ENCODE measurements at places on chromosomes 4 and X.

- no peak for DNase-seq
Observed at GRCh38 chrX:74138943-74139342, 165.0 kb upstream of the ZCCHC13 start.

GRCh38 chr4:169677150-169677748 is 56.9 kb downstream of the CLCN3 start:
- no peak for DNase-seq

- DNase-seq: no peak
Observed at GRCh38 chr4:37665333-37666320, 20.5 kb downstream of the RELL1 start.

DNA sequence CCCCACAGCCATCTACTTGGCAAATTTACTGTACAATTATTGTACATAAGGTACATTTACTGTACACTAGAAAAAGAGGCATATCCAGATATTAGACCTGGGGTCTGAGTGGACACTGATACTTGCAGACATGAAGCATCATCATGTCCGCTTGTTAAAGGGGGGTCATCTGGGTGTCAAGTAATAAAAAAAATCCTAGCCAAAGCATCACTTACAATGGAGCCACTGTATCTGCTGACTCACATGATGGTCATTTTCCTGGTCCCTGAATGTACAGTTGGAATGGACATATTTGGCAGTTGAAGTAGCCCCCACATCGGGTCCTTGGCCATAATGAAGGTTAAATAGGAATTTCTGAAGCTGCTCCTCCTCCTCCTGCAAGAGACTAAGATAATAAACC is 228.8 kb downstream of the THOC2 start:
- DNase-seq: no peak

DNA sequence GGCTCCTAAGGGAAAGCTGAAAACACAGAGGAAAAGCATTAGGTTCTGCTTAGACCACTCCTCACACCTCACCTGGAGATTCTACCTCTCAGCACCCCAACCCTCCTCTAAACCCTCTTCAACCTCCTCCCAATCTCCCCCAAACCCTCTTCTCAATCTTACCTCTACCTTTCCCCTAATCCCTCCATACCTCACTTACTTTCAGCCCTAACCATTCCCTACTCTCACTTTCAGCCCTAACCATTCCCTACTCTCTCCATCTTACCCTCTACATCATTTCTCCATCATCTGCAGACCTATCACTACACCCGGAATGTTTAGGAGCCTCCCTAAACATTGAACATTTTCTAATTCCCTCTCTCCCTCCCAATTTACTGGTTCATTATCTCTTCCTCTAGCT is 3.5 kb downstream of the RTL3 start:
- DNase-seq: no peak

DNA sequence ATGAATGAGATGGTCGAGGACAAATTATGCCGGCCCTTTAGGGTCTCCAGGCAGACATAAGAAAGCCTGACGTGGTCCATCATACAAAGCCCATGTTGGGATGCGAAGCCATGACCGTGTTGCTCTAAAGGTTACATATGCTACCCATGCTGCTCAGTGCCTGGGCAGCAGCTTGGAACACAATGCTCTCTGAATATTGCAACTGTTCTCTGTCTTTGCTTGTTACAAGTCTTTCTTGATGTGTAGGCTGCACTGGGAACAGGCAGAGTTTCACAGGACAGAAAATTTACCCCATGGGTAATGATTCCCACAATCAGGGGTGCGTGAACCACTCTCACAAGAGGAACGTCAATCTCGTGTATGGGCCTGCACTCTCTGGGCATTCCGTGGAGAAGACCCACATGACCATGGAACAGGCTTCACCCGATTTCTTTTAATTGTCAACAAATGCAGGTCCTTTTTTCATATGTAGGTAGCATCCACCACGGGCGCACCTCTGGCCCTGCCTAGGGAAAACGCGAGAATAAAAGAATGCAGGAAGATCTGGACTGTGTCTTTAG is 66.3 kb downstream of the NBDY start:
- no peak for DNase-seq

- DNase-seq: no peak
Observed at GRCh38 chr4:16157609-16158503, 68.4 kb downstream of the TAPT1 start.

GRCh38 chrX:31209005-31209628 is 137.3 kb upstream of the FTHL17 start:
- no peak for DNase-seq

DNA sequence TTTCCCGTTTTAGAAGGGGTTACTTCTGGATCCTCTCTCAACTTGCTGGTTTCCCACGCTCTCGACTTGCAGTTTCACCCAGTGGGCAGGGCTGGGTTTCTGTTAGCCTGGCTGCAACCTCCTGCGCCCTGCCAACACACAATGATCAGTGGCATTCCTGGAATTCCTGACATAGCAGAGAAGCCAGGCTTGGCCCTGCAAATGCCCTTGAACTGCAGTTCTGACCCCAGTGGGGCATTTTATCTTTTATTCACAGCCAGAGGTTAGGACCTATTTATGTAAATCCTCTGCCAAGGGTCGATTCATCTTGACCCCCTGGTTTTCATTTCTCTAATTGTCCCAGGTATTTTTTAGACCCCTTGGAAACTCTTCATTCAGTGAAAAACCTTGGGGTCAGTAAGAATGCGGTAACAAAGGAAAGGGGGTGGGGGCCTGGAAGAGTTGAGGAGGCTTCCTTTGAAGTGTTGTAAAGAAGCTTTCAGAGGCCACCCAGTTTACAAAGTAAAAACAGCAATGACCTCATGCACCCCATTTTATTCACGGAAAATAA is 217.6 kb downstream of the ZNF674 start:
- no peak for DNase-seq

DNA sequence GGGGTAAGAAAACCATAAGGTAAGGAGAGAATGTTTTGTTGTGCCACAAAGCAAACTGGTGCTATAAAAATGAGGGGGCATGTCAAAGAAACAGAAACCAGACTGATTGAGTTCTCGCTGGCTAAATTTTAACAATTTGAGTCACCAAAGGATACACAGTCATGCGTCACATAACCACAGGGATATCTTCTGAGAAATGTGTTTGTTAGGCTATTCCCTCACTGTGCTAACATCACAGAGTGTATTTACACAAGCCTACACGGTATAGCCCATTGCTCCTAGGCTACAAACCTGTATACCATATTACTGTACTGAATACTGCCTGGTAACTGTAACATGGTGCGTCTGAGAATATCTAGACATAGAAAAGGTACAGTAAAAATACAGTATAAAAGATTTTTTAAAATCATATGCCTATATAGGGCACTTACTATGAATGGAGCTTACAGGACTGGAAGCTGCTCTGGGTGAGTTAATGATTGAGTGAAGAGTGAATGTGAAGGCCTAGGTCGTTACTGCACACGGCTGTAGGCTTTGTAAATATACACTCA is 50.1 kb downstream of the FBXW7 start:
- DNase-seq: peak; percentile 71

DNA sequence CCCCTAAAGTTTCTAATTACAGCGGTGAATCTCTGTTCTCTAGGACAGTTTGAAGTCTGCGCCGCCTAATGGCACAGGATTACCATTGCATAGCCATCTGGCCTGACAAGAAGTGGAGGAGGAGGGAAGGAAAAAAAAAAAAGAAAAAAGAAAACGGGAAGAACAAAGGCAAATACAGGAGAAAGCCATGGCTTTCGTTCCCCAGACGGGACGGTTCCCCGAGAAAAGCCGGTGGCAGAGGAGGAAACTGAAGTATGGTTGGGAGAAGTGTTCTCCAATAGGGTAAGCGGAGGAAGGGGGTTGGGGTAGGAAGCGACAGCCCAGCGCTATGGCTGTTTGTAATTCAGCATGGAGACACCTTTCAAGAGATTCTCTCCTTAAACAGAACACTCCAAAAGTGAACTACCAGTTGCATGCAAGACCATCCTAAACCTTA is 80.8 kb downstream of the HMGN5 start:
- peak; percentile 22 for DNase-seq

DNA sequence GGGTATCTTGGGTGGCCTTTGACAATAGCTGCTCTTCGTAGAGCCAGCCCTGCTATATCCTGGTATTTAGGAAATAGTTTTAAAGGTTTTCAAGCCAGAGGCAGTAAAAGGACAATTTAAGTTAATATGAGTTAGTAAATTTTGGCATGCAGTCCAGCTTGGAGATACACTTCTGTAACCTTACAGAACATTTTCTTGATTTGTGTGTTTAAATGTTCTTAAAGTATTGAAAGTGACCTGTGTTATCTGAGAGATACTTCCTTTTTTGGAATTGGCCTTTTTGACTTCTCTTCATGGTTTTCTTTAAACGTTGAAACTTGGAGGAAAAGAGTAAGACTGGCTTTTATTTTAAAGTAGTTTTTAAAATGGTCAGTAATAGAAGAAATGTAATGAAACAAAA is 25.5 kb downstream of the PDLIM5 start:
- DNase-seq: no peak

All from non-pigmented ciliary epithelial cell (primary cell).